Fibroblast of the aortic adventitia (primary cell): ENCODE measurements at places on chromosomes 12 and 14.
A peak's percentile ranks its signal among the peaks of the same experiment; 100 is the strongest.

DNA sequence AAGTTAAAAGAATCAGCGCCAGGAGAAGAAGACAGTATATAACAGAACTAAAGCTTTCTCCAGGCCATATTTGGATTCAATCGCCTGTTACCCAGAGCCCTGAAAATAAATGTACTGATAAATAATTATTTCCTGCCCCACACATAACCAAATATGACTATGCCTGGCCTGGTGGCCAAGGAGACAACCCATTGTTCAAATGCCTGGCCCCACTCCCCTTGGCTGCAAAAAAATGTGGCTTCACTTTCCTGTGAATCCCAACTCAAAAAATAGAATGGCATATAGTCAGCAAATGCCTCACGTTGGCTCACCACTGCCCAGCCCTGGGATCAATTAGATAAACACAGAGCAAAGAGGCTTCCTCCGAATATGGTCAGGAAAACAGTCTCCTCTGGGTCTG lies 472.1 kb downstream of the BCL11B start:
- DNase-seq = no peak

DNA sequence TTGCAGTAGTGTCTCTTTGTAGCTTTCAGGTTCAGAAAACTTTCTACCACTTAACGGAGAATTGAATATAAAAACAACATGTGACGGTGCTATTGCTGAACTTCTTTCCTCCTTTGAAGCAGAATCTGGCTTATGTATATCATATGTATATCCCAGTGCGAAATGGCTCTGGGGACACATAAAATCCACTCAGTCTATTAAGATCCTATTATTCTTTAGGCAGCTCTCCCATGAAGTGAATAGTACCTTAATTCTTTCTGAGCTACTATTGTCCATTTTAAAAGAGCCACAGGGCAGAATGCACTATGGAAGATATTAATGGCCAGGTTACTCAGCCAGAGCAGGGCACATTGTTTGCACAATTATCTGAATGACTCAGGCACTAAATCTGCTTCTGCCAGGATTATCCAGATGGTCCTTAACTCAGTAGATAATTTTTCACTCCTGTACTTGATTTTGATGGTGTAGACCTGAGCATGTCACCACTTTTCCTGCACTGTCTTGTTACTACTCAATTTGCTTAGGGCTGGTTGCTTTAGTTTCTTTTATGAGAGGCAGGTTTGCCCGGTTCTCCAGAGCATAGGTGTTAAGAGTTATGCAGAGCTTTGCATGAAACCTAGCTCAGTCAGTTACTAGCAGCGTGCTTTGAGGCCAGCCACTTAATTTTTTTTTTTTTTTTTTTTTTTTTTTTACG lies 5.5 kb downstream of the CNTN1 start:
- no peak for DNase-seq

GRCh38 chr12:106897082-106897481 lies 58.6 kb upstream of the TMEM263 start:
- DNase-seq = peak; percentile 32

DNA sequence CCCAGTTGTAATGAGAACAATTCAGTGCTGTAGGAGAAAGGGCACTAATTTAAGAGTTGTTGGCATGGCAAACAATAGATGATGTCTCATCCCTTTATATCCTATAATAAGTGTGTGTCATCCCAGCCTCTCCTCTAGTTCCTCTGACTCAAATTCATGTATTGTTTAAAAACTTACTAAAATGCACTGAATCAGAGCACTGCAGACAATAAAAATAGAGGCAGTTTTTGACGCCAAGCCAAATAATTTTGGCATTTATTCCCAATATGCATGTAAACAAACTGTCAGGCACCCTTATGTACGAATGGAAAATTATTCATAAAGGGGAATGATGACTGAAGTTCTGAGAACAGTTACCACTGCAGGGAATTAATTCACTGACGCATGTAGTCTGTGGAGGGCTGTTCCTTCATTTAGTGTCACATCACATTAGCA lies 57.9 kb upstream of the TMX1 start:
- DNase-seq = peak; percentile 69

- no peak for DNase-seq
Measured at GRCh38 chr14:74134484-74134883, 49.7 kb downstream of the LIN52 start.

DNA sequence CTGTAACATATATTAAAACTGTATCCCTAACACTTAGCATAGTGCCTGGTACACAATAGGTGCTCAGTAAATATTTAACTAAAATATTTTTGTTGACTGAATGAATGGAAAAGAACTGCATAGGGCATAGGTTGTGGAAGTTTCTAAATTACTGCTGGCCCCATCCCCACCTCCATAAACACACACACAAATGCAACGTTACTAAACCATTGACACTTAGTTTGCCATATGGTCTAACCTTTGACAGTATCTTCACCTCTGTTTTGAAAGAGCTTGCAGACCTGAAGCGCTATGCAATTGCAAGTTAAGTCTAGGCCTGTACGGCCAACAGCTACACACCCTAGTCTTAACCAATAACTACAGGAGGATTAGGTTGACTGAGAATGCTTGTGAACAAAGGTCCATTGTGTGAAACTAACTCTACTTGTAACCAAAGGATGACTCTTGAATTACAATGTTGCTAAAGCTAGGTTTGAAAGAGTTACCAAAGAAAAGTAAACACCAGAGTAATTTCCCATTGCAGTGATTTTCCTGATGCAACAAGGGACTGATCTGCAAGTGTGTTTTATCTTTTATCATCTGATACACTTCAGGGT lies 924 bp upstream of the MANSC1 start:
- DNase-seq = no peak

- peak; percentile 65 for DNase-seq
Measured at GRCh38 chr12:54419088-54419887, at the start of gene ITGA5. Gene ITGA5, minus strand, starts transcription at chr12:54419266. Its CDS starts 68 bp downstream, at chr12:54419198.

- DNase-seq = peak; percentile 82
Measured at GRCh38 chr14:68390741-68391140, 402.1 kb downstream of the ZFP36L1 start.

DNA sequence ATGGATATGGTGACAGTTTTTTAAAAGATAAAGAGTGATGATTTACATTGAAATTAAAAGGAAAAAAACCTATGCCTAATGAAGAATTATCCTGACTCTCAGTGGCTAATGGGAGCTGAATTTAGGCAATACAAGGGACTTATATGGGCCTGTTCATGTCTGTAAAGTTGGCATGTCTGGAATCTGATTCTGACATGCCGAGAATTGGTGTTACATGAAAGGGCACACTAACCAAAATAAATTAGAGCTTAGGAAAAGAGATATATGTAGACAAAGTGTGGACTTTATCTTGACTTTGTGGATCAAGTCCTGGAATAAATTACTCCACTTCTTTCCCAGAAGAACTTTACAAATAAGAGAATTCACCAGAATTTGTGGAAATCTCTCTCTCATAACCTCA lies 1.1 kb downstream of the TDG start:
- DNase-seq = peak; percentile 25

GRCh38 chr12:14961466-14962152 lies at the start of gene ARHGDIB:
Gene ARHGDIB, minus strand, starts transcription at chr12:14961601. Its CDS starts 10,889 bp downstream, at chr12:14950712.
- DNase-seq = no peak

DNA sequence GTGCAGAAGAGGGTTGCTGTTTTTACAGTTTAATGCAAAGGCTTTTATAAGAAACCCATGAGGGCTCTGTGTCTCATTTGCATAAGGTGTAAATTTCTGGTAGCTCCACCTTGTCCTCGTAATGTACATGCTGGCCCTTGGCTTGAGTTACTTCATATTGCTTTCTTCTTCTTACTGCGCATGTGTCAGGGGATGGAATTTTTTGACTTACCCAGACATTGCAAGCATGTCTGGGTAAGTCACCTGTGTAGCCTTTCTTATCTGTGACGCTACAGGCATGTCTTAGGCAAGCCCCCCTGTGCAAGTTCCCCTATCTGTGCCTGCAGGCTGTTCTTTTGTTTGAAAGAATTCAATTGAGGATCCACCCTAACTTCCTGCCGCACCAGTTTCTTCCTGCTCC lies 274.2 kb downstream of the ETNK1 start:
- no peak for DNase-seq

- DNase-seq = no peak
Measured at GRCh38 chr12:94763462-94763861, 113.1 kb upstream of the TMCC3 start.

GRCh38 chr14:42911642-42912041 lies 1305.0 kb downstream of the LRFN5 start:
- peak; percentile 26 for DNase-seq

- DNase-seq = peak; percentile 66
Measured at GRCh38 chr12:13156277-13156676, 40.2 kb upstream of the EMP1 start.

DNA sequence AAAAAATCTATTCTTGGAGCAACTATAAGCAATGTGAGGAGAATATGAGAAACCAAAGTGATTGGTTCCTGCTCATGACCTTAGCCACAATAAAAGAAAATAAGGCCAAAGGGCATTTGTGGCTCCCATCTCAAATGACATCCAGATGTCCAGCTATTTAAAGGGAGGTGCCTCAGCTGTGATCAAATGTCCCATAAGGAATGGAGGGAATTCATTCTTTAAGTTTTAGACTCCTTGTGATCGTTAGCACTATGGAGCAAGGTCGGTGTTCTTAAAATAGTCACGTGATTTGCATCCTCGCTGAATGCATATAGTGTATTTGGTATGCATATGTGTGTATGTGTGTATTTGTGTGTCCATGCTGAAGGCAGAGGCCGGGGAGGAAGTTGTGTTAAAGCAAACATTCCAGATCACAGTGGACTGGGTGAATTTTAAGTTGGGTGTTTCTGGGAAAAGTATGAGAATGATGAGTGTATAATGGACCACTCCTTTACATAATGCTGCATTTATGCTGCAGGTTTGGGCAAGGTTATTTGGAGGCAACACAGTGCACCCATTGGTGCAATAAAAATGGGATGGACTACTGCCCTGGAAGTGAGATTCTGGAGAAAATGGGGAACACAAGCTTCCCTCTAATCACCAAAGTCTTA lies 5.6 kb upstream of the E2F7 start:
- DNase-seq = no peak

DNA sequence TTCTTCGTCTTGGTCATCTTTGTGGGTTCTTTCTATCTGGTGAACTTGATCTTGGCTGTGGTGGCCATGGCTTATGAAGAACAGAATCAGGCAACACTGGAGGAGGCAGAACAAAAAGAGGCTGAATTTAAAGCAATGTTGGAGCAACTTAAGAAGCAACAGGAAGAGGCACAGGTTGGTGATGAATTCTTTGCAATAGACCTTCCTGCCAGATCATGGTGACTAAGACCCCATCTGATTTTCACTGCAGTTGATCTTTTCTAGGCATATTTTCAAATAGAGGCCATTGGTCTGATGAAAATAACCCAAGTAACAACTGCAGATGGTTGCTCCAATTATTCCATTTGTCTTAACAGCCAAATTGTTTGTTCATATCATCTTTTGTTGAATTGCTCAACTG lies 114.4 kb downstream of the SCN8A start:
- peak; percentile 14 for DNase-seq

- DNase-seq = no peak
Measured at GRCh38 chr14:55274146-55274545, 2.9 kb downstream of the FBXO34 start.

- no peak for DNase-seq
Measured at GRCh38 chr14:37585971-37586796, 8.9 kb downstream of the FOXA1 start.

DNA sequence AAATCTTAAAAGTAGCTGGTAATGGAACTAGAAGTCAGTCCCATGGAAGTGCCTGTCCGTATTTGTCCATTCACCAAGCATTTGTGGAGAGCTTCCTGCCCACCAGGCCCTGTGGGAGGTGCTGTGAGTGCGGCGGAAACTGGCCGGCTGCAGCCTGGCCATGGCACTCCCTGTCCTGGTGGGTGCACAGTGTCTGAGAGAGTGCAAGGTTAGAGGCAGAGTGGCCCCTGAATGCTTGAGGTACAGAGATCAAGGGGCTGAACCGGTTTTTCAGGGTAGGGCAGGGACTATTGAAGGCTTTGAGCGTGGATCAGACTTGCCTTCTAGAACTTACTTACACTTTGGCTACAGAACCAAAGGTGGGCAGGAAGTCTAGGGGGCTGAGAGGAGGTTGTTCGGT lies 92.9 kb downstream of the ESR2 start:
- no peak for DNase-seq

DNA sequence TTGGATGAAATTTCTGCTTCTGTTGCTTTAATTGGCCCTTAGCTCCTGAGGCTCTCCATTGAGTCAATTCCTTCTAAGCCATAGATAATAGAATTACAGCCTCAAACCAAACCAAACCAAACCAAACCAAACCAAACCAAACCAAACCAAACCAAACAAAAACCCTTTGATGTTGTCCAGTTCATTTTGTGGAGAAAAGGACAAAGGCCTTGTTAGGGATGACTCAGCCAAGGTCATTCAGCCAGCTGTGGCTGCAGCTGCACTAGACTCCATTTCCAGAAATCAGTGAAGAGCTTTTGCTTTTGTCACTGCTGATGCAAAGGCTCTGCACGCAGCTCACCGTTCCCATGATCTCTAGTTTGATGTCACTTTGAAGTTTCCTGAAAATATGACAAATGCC lies 82.2 kb upstream of the RMST start:
- DNase-seq = no peak

DNA sequence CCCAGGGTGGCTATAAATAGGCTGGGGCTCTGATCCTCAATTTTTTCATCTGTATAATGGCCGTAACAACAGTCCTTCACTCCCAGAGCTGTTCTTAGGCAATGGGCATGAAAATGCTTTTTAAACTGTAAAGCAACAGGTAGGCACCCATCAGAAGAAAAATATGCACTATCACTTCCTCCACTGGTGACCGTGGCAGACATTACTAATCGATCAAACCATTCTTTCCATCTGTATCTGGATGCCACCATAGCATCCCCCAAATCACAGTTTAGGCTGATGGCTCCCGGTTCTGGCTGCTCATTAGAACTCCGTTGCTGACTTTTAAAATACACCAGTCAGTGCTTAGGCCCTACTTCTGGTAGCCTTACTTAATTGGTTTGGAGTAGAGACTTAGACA lies 11.2 kb downstream of the KRT71 start:
- DNase-seq = no peak

GRCh38 chr12:80441921-80442320 lies 2.1 kb upstream of the PTPRQ start:
- DNase-seq = peak; percentile 88

- no peak for DNase-seq
Measured at GRCh38 chr14:93116676-93117200, 1.0 kb upstream of the ITPK1 start.

DNA sequence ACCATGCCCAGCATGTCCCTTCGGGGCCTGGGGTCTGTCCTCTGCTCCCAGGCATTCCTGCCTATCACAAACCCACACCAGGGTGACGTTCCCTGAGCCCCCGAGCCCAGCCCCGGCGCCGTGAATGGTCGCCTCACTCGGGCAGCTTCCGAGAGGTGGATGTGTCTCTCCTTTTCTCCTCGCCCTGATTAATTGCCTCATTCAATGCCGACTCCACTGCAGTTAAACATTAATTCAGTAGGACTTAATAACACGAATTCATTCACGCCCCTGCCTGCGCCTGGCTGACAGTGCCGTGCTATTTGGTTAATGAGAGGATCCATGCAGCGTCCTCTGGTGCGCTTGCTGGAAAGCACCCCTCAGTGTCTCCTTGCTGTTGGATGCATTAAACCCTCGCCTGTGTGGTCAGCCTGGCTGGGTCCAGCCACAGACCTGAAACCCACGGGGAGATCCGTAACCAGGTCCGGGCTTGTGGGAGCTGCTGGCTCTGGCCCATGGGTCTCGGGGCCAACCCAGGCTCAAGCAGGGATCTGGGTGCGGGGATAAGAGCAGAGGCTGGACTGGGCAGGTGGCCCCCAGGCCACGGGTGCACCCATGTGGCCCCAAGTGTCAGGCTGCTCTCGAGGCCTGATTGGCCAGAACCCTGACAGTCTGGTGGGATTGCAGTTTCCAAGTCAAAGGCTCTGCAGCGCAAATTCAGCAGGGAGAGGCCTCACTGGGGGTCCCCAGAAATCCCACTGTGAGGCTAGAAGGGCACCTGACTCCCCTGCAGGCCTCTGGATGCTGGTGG lies 55.4 kb downstream of the FBRSL1 start:
- DNase-seq = no peak
